Right atrium auricular region (tissue), 2 donors: ENCODE measurements at places on chromosomes 12 and 14. TPM values are rescaled to one million over a fixed set of nuclear protein-coding genes. Genes with fewer than 3 reads are reported as not detected.

DNA sequence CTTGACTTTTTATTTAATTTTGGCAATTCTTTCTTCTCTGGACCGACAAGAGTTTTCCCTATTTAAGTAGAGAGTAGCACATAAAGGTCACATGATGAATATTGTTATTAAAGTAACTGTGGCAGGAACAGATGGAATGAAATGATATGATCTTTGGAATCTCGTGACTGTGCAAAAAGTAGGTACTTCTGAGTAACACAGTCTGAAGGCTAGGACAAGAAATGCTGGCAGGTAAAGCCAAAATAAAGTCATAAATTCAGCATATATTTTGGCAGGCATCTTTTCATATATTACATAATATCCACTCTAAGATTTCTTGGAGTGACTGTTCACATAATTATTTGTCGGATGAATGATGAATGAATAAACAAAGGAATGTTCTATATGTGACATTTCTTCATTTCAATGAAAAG, 121.4 kb downstream of the EFCAB11 start:
- DNase-seq: no peak
- H3K36me3 ChIP-seq: no peaks in the 10 kb centered on the region
- no peak overlapping the region for H3K27ac ChIP-seq
- no peaks in the 10 kb centered on the region for H3K4me1 ChIP-seq
- no peaks in the 10 kb centered on the region for H3K27me3 ChIP-seq

- peak overlapping the region; percentile 33 for H3K27ac ChIP-seq
- DNase-seq: no peak
- no peak overlapping the region for H3K4me3 ChIP-seq
- H3K4me1 ChIP-seq: no peaks in the 10 kb centered on the region
- no peaks in the 10 kb centered on the region for H3K27me3 ChIP-seq
Observed at GRCh38 chr14:74570696-74571095, 41.3 kb downstream of the LTBP2 start.

DNA sequence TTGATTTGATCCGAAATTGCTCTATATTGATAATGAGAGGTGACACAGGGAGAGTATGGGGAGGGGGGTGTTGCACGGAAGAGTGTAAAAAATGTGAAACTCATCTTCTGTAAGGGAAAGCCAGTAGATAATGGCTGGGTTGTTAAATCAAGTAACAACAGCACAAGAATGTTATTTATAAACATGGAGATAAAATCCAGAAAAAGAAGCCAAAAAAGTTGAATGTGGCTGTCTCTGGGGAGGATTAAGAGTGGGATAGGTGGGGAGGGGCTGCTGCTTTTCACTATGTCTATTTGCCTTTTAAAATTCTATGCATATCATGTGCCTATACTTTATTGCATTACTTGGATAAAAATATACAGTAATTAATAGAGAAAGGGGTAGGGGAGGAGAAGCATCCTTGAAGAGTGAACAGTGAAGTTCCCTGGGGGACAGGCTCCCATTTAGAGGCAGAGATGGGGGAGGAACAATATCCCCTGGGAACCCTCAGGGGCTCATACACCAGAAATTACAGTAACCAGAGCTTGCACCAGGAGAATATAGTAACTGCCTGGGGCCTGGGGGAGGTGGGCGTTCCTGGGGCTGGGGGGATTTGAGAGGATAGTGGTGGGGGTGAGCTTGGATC, 39.2 kb upstream of the ANKRD9 start:
- no peaks in the 10 kb centered on the region for H3K4me1 ChIP-seq
- H3K27me3 ChIP-seq: no peaks in the 10 kb centered on the region
- no peak for DNase-seq

Gene FGF6
- not detected for total RNA-seq

DNA sequence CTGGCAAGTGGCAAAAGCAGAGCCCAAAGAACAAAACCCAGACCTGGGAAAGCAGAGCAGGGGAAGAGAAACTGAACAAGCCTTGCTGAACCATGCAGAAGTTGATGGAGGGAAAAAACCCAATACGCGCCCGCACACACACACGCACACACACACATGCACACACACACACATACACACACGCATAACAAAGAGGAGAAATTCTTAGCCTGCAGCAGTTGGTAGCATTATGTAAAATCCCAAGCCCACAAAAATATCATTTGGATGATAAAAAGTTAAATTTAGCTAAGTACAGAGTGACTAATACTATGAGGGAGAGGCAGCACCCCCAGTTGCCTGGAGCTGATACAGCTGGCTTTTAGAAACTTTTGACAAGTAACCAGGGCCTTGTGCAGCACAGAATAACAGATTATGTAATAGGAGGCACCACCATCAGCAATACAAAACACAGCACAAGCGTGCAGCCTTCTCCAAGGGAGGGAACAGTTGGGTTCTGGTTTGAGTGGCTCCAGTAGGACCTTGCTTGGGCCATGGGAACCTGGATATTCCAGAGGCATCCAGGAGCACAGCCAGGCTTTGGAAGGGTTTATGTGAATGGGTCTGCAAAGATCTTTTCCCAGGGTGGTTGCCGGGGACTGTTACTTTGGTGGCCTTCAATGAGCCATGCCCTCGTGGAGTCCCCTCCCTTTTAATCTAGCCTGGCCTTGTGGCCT, 35.3 kb downstream of the PITPNM2 start:
- peak overlapping the region; percentile 77 for H3K27ac ChIP-seq
- no peaks in the 10 kb centered on the region for H3K4me1 ChIP-seq
- H3K27me3 ChIP-seq: no peaks in the 10 kb centered on the region
- DNase-seq: peak; percentile 84

Gene KRT2
- not detected for total RNA-seq

DNA sequence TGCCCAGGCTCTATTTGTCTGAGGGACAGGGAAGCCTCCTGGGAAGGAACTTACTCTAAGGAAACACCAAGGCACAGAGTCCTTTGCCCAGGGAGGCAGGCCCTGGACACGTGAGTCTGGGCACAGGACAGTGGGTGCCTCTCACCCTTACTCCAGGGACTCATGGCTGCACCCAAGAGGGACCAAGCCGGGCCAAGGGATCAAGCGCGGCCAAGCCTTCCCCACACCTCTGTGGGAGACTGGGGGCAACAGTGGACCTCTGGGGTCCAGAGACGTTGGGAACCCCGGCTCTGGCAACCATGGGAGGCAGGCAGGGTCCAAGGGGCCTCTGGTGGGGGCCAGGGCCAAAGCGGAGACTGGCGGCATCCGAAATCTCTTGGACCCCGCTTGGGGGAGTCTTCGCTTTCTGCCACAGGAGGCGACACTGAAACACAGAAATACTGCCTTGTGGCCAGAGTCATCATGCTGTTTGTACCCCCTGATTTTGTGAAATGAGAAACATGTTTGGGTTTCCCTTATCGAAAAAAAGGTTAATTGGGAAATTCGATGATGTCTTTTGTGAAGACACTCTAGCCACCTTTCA, 51.7 kb upstream of the BCL11B start:
- no peak for DNase-seq
- no peaks in the 10 kb centered on the region for H3K27me3 ChIP-seq
- H3K4me1 ChIP-seq: no peaks in the 10 kb centered on the region
- H3K27ac ChIP-seq: no peak overlapping the region
- H3K36me3 ChIP-seq: no peaks in the 10 kb centered on the region
- no peak overlapping the region for H3K4me3 ChIP-seq

GRCh38 chr12:58608711-58609110, 311.6 kb downstream of the LRIG3 start:
- H3K27ac ChIP-seq: no peak overlapping the region
- no peak for DNase-seq
- H3K4me1 ChIP-seq: no peaks in the 10 kb centered on the region
- H3K27me3 ChIP-seq: no peaks in the 10 kb centered on the region
- no peak overlapping the region for H3K4me3 ChIP-seq

DNA sequence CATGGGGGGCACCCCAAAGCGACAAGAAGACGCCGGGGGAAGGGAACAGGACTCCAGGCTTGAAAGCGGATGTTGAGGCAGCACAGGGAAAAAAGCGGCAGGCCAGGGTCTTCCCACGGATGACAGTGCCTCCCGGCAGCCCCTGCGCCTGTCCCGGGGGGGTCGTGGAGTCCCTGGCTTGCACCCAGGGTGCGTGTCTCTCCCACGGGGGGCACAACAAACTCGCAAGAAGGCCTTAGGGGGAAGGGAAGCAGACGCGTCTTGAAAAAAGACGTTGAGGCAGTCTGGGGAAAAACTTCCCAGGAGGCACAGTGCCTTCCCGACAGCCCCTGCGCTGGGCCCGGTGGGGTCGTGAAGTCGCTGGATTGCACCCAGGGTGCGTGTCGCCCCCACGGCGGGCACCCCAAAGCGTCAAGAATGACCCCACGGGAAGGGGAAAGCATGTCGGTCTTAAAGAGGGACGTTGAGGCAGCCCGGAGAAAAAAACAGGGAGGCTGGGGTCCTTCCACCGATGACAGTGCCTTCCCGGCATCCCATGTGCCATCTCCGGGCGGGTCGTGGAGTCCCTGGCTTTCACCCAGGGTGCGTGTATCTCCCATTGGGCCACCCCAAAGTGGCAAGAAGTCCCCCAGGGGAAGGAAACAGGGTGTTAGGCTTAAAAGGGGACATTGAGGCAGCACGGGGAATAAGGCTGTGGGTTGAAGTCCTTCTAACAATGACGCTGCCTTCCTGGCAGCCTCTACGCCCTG, 159.9 kb upstream of the ALG10B start:
- no peak overlapping the region for H3K27ac ChIP-seq
- DNase-seq: peak; percentile 53
- H3K4me1 ChIP-seq: no peaks in the 10 kb centered on the region
- no peak overlapping the region for H3K4me3 ChIP-seq
- H3K36me3 ChIP-seq: no peaks in the 10 kb centered on the region
